ENCODE measurements at places on chromosomes 13 and 19. TPM values are rescaled to one million over a fixed set of nuclear protein-coding genes. Genes with fewer than 3 reads are reported as not detected.
A peak's percentile ranks its signal among the peaks of the same experiment; 100 is the strongest.

- H3K4me3 ChIP-seq: no peak overlapping the region
- no peak overlapping the region for H3K27ac ChIP-seq
- no peaks in the 10 kb centered on the region for H3K27me3 ChIP-seq
- DNase-seq: no peak
- H3K4me1 ChIP-seq: no peaks in the 10 kb centered on the region
- H3K36me3 ChIP-seq: no peaks in the 10 kb centered on the region
Observed at GRCh38 chr13:111472559-111473460, 152.4 kb downstream of the TEX29 start.

DNA sequence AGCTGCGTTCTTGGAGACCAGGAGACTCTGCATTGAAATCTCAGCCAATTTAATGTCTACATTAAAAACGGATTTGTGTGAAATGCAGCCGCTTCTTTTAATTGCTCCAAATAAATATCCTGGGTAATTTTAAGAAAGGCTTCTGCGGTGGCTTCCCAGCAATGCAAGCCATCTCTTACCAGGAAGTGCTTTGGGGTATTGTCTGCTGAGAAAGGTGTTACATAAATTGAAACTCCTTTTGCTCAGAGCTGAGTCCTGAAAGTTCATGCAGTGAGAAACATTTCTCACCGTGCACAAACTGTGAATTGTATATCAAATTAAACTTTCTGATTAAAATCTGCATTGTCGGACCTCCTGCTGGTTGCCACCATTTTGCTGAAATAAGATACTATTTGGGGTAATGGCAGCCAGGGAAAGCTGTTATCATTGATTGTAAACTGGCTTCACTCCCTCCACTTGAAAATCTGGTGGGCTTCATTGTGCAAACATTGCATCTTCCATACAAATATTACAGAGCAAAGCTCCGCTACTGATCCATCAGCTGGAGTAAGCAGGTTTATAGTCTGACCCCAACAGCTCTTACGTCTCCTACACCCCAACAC is 59.5 kb downstream of the ZIC5 start:
- no peaks in the 10 kb centered on the region for H3K27me3 ChIP-seq
- H3K27ac ChIP-seq: no peak overlapping the region
- no peaks in the 10 kb centered on the region for H3K36me3 ChIP-seq
- H3K4me3 ChIP-seq: no peak overlapping the region

- H3K27ac ChIP-seq: no peak overlapping the region
- no peaks in the 10 kb centered on the region for H3K36me3 ChIP-seq
- no peaks in the 10 kb centered on the region for H3K27me3 ChIP-seq
- H3K4me1 ChIP-seq: peaks cover 3% of the 10 kb centered on the region
Observed at GRCh38 chr13:112658808-112659207, 31.0 kb upstream of the ATP11A start.

DNA sequence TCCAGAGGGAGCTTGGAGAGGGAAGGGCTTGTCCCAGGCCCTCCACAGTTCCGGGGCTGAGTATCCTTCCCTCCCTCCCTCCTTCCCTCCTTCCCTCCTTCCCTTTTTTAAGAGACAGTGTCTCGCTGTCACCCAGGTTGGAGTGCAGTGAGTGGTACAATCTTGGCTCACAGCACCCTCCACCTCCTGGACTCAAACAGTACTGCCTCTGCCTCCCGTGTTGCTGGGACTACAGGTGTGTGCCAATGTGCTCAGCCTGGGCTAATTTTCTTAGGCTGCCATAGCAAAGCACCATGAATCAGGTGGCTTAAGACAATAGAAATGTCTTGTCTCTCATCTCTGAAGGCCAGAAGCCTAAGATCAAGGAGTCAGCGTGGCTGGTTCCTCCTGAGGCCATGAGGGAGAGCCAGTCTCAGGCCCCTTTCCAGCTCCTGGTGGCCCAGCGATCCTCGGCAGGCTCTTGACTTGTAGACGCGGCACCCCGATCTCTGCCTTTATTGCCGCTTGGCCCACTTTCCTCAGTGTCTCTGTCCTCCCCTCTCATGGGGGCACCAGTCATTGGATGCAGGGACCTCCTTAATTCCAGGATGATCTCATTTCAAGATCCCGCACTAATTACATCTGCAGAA is 47.5 kb downstream of the CRTC1 start:
- no peaks in the 10 kb centered on the region for H3K27me3 ChIP-seq
- DNase-seq: no peak
- no peaks in the 10 kb centered on the region for H3K4me1 ChIP-seq
- H3K36me3 ChIP-seq: no peaks in the 10 kb centered on the region

DNA sequence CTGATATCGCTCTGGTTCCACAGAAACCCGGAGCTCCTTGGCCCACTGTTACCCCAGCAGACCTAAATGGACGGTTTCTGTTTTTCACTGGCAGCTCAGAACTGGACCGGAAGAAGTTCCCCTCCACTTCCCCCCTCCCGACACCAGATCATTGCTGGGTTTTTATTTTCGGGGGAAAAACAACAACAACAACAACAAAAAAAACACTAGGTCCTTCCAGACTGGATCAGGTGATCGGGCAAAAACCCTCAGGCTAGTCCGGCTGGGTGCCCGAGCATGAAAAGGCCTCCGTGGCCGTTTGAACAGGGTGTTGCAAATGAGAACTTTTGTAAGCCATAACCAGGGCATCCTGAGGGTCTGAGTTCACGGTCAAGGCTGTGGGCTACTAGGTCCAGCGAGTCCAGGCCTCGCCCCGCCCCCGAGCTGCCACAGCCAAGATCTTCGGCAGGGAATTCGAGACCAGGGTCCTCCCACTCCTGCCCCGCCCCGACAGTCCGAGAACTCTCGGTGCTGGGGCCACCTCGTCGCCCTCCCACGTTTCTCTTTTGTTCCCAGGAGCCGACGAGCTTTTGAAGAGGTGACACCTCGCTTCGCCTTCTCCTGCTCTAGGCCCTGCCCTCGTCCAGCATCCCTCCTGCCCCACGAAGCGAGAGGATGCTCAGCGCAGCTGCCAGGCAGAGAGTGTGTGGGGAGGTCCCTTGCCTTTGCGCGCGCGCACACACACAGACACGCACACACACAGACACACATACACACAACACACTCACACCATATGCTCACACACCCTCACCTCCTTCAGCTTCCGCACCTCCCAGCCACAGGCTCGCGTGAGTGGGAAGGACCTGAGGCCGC is 8.8 kb downstream of the ZIC2 start:
- peaks cover 17% of the 10 kb centered on the region for H3K36me3 ChIP-seq
- H3K4me3 ChIP-seq: peak overlapping the region; percentile 47
- DNase-seq: no peak
- H3K27me3 ChIP-seq: peaks cover 25% of the 10 kb centered on the region
- H3K4me1 ChIP-seq: peaks cover 28% of the 10 kb centered on the region

GRCh38 chr19:19403373-19403901 is 2.0 kb upstream of the GATAD2A start:
- H3K4me3 ChIP-seq: no peak overlapping the region
- H3K36me3 ChIP-seq: no peaks in the 10 kb centered on the region
- peaks cover 11% of the 10 kb centered on the region for H3K4me1 ChIP-seq

DNA sequence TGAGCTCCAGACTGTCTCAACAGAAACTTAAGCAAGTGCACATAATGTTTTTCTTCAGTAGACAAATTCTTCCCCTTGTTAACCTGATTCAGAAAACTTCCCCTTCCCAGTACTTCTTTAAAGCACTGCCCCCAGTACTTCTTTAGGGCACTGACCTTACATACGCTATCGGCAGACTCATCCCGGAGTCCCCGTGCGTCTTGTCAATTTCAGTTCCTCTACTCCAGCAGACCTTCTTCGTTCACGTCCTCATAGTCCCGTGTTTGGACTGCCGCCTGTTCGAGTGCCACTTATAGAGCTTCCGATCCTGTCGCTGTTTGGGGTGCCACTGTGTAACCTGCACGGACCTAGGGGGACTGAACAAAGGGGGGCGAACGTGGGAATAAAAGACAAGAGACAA is 29.0 kb downstream of the ZNF627 start:
- no peak for DNase-seq
- no peaks in the 10 kb centered on the region for H3K36me3 ChIP-seq
- no peaks in the 10 kb centered on the region for H3K27me3 ChIP-seq

Gene ATXN8OS
- total RNA-seq: not detected

- H3K27ac ChIP-seq: no peak overlapping the region
- peaks cover 6% of the 10 kb centered on the region for H3K4me1 ChIP-seq
- no peak for DNase-seq
Observed at GRCh38 chr19:1665565-1666047, 13.2 kb upstream of the TCF3 start.

DNA sequence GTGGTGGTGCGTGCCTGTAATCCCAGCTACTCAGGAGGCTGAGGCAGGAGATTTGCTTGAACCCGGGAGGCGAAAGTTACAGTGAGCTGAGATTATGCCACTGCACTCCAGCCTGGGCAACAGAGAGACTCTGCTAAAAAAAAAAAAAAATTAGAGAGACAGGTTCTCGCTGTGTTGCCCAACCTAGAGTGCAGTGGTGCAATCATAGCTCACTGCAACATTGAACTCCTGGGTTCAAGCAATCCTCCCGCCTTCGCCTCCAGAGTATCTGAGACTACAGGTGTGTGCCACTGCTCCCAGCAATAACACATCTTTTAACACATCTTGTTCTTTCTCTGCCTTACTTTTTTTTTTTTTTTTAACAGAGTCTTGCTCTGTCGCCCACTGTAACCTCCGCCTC is 32.7 kb downstream of the CLEC17A start:
- DNase-seq: no peak
- H3K36me3 ChIP-seq: no peaks in the 10 kb centered on the region
- no peak overlapping the region for H3K27ac ChIP-seq
- H3K4me3 ChIP-seq: no peak overlapping the region

Gene ZNF738
- total RNA-seq: 78.1 TPM
